ENCODE measurements at places on chromosomes 16 and 17.

DNA sequence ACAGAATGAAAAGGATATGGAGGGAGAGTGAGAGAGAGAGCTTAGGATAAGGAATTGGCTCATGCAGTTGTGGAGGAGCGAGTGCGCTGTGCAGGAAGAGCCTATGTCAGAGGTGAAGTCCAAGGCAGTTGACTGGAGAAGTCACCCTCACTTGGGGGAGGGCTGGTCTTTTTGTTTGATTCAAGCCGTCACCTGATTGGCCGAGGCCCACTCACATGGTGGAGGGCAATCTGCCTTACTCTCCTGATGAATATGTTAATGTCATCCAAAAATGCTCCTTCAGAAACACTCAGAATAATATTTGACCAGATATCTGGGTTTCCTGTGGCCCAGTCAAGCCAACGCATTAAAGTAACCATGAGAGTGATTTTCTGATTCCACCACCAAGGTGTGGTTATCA, 131.7 kb downstream of the KATNIP start:
- no peak for DNase-seq

- no peak for DNase-seq
Observed at GRCh38 chr17:17103160-17103559, 60.9 kb downstream of the MPRIP start.

GRCh38 chr17:73974536-73974935, 228.9 kb upstream of the RPL38 start:
- DNase-seq = no peak

GRCh38 chr17:73801455-73802100, 157.3 kb upstream of the SDK2 start:
- DNase-seq = peak; percentile 70

Data from NCI-H345 (cell line).